ENCODE measurements at places on chromosomes 13 and 19.

- DNase-seq = no peak
Measured at GRCh38 chr19:14048443-14049153, 13.3 kb downstream of the PALM3 start.

DNA sequence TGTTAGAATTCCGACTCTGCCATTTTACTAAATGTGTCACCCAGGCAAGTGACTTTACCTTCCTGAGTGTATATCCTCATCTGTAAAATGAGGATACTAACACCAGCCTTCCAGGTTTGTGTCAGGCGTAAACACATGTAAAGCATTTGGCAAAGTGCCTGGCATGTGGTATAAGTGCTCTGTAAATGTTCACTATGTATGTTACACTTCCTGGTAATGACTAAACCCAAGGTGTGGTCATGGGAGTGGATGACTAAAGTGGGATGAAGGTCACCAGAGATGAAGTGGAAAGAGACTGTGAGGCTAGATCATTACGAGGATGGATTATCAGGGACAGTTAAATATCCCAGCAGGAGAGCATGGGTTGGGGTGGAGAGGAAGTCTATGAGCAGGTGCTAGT lies 25.6 kb downstream of the DEDD2 start:
- DNase-seq = no peak

DNA sequence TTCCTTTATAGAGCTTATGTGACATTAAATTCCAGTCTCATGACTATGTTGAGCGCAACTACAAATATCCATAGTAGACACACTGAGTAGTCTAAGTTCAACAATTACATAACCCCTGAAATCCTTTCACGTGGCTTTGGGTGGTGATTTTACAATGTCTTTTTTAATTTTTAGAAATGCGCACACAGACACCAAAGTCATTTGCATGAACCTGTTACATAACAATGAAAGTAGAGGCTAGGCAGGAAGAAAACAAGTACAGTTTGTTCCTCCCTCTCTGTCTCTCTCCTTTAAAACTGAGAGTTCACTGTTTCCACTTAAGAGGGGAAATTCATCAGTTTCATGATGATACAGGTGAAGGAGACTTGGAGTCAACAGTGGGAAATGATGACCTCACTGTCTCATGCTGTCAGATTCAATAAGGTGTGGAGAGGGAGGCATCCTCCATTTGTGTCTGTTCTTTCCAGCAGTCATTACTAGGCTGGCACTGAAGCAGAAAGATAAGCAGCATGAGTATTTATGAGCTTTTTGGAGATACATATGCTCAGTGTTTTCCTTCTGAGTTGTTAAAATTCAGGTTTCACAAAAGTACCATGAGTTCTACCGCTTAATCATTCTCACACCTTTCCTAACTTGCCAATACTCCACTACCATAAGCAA lies 201.8 kb downstream of the LHFPL6 start:
- DNase-seq = no peak

GRCh38 chr13:27011661-27012060 lies 159.9 kb downstream of the USP12 start:
- DNase-seq = no peak

DNA sequence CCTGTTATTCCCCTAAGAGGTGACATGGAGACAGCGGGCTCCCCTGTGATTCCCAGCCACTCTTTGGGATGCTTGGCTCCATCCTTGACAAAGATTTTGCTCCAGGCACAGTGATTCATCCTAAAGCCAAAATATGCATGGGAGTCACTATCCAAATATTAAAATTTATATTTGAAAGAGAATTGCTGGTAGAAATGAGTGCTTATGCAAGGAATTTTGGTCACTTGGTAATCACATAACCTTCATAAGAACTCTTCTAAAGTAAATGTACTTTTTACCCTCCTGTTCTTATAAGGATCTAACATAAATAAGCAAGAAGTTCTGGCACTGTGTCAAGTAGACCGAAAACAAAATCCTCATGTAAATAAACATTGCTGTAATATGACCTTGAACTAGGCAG lies 385.8 kb downstream of the ITGBL1 start:
- DNase-seq = no peak

Data from esophagus squamous epithelium (tissue), 5 donors.